Bronchial smooth muscle cell (primary cell): ENCODE measurements at places on chromosomes 7 and 10. TPM values are rescaled to one million over a fixed set of nuclear protein-coding genes. Genes with fewer than 3 reads are reported as not detected.

AGAP9 gene
- 2.7 and 4.1 TPM in 2 replicates for total RNA-seq

GRID2IP gene
- under 0.01 TPM in 1 of 2 replicates, not detected in the other for total RNA-seq

AMZ1 gene
- 0.32 and 0.43 TPM in 2 replicates for total RNA-seq

SLC16A9 gene
- 0.26 and 0.32 TPM in 2 replicates for total RNA-seq

STOX1 gene
- total RNA-seq: not detected in 2 replicates

CYP3A7 gene
- total RNA-seq: 0.34 and 1.1 TPM in 2 replicates

AKR1C2 gene
- 48.6 and 96.5 TPM in 2 replicates for total RNA-seq

MLXIPL gene
- total RNA-seq: 0.09 and 0.16 TPM in 2 replicates

PTPN12 gene
- 14.5 and 25.2 TPM in 2 replicates for total RNA-seq

PIK3AP1 gene
- total RNA-seq: 0.16 and 0.52 TPM in 2 replicates

GDF2 gene
- total RNA-seq: not detected in 2 replicates

CLRN3 gene
- total RNA-seq: not detected in 2 replicates

ZNF804B gene
- total RNA-seq: not detected in 2 replicates

SLC18A3 gene
- total RNA-seq: not detected in 2 replicates

ZRANB1 gene
- 17.3 and 18.4 TPM in 2 replicates for total RNA-seq

UCN3 gene
- total RNA-seq: not detected in 2 replicates

C10orf67 gene
- under 0.01 TPM in 1 of 2 replicates, not detected in the other for total RNA-seq

SLC26A4 gene
- total RNA-seq: 0.47 and 0.52 TPM in 2 replicates

SLC39A12 gene
- total RNA-seq: 0.09 TPM in 1 of 2 replicates, not detected in the other

THAP5 gene
- total RNA-seq: 8.1 and 19.5 TPM in 2 replicates

ASB10 gene
- total RNA-seq: not detected in 2 replicates

TMEM225B gene
- 1.3 and 1.5 TPM in 2 replicates for total RNA-seq

RELN gene
- total RNA-seq: 0.63 and 9.4 TPM in 2 replicates

FAM20C gene
- total RNA-seq: 37.5 and 61.9 TPM in 2 replicates

CALN1 gene
- total RNA-seq: not detected in 2 replicates
